ENCODE measurements at places on chromosomes 3 and 15. TPM values are rescaled to one million over a fixed set of nuclear protein-coding genes. Genes with fewer than 3 reads are reported as not detected.
A peak's percentile ranks its signal among the peaks of the same experiment; 100 is the strongest.

The ITGA11 gene
- 2.5 TPM for total RNA-seq

GRCh38 chr3:197007296-197007940, 22.2 kb downstream of the MELTF start:
- peaks cover 11% of the 10 kb centered on the region for H3K4me1 ChIP-seq
- H3K4me3 ChIP-seq, result no peak overlapping the region
- no peak for DNase-seq

The EPM2AIP1 gene
- total RNA-seq, result 7.5 TPM

GRCh38 chr3:179615458-179616173, 11.0 kb downstream of the NDUFB5 start:
- H3K36me3 ChIP-seq, result peaks cover 42% of the 10 kb centered on the region
- H3K4me1 ChIP-seq, result no peaks in the 10 kb centered on the region
- no peak overlapping the region for H3K4me3 ChIP-seq
- no peak overlapping the region for H3K27ac ChIP-seq
- DNase-seq, result no peak

- no peaks in the 10 kb centered on the region for H3K27me3 ChIP-seq
- H3K27ac ChIP-seq, result no peak overlapping the region
- H3K4me3 ChIP-seq, result no peak overlapping the region
- DNase-seq, result no peak
Measured at GRCh38 chr3:11565072-11565471, 78.6 kb downstream of the VGLL4 start.

- no peaks in the 10 kb centered on the region for H3K36me3 ChIP-seq
- no peak overlapping the region for H3K27ac ChIP-seq
- no peak for DNase-seq
- no peaks in the 10 kb centered on the region for H3K27me3 ChIP-seq
- H3K4me3 ChIP-seq, result no peak overlapping the region
Measured at GRCh38 chr3:107942244-107942643, 148.6 kb downstream of the CD47 start.

GRCh38 chr15:82788496-82788895, 17.4 kb downstream of the FSD2 start:
- no peak overlapping the region for H3K4me3 ChIP-seq
- no peaks in the 10 kb centered on the region for H3K4me1 ChIP-seq
- no peak for DNase-seq
- no peaks in the 10 kb centered on the region for H3K36me3 ChIP-seq
- no peaks in the 10 kb centered on the region for H3K27me3 ChIP-seq

- H3K4me3 ChIP-seq, result no peak overlapping the region
- no peaks in the 10 kb centered on the region for H3K4me1 ChIP-seq
- H3K27me3 ChIP-seq, result no peaks in the 10 kb centered on the region
- no peak for DNase-seq
- no peak overlapping the region for H3K27ac ChIP-seq
Measured at GRCh38 chr3:101195951-101196713, 124.2 kb downstream of the IMPG2 start.

- no peaks in the 10 kb centered on the region for H3K27me3 ChIP-seq
- H3K27ac ChIP-seq, result no peak overlapping the region
- H3K4me3 ChIP-seq, result no peak overlapping the region
- no peak for DNase-seq
Measured at GRCh38 chr3:186094271-186094670, 14.6 kb downstream of the ETV5 start.

GRCh38 chr15:80615783-80616391, 79.2 kb upstream of the ABHD17C start:
- no peak overlapping the region for H3K4me3 ChIP-seq
- no peaks in the 10 kb centered on the region for H3K27me3 ChIP-seq
- no peaks in the 10 kb centered on the region for H3K36me3 ChIP-seq
- no peaks in the 10 kb centered on the region for H3K4me1 ChIP-seq
- peak; percentile 31 for DNase-seq
- no peak overlapping the region for H3K27ac ChIP-seq

The CDHR4 gene
- total RNA-seq, result not detected

- H3K4me3 ChIP-seq, result no peak overlapping the region
- no peaks in the 10 kb centered on the region for H3K27me3 ChIP-seq
- H3K36me3 ChIP-seq, result no peaks in the 10 kb centered on the region
- no peak for DNase-seq
- H3K4me1 ChIP-seq, result no peaks in the 10 kb centered on the region
Measured at GRCh38 chr15:66587749-66588148, 22.0 kb upstream of the LCTL start.

The CFAP161 gene
- not detected for total RNA-seq

DNA sequence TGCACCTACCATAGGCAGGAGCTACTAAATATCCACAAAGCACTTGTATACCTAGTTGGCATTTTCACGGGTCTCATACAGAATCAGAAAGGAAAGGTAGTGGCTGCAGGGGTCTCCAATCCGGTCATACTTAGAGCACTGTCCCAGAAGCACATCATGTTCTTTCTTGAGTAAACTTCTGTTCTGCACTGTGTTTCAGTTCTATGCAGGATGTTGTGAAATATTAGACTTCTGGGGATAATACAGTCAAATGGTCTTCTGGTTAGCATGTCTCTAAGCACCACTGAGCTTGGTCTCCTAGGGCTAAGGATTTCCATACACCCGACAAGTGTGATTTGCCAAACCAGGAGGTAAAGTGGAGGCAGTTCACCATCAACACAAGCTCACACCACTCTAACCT, 27.9 kb downstream of the MINDY4B start:
- no peaks in the 10 kb centered on the region for H3K4me1 ChIP-seq
- no peaks in the 10 kb centered on the region for H3K36me3 ChIP-seq
- no peaks in the 10 kb centered on the region for H3K27me3 ChIP-seq
- H3K27ac ChIP-seq, result no peak overlapping the region
- no peak overlapping the region for H3K4me3 ChIP-seq

DNA sequence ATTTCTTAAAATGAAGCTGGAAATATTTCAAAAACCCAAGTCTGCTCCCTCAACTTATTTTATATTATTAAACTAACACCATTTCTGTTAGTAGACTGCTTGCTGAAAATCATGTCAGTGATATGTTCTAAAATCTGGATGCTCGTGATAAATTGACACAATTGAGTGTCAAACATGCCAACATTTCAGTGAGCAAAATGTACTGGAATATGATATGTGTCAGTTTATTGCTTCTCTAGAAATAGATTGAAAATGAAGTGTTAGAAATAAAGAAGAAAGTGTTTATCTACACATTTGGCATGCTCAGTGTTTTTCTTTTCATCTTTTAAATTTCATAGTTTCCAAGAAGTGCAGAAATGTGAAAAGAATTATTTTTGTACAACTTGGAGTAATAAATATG, 624.6 kb downstream of the SI start:
- H3K4me1 ChIP-seq, result no peaks in the 10 kb centered on the region
- no peak overlapping the region for H3K27ac ChIP-seq
- no peaks in the 10 kb centered on the region for H3K27me3 ChIP-seq
- H3K4me3 ChIP-seq, result no peak overlapping the region

- no peaks in the 10 kb centered on the region for H3K27me3 ChIP-seq
- H3K27ac ChIP-seq, result no peak overlapping the region
- H3K36me3 ChIP-seq, result no peaks in the 10 kb centered on the region
- no peaks in the 10 kb centered on the region for H3K4me1 ChIP-seq
Measured at GRCh38 chr3:77078279-77078678, 38.4 kb downstream of the ROBO2 start.

DNA sequence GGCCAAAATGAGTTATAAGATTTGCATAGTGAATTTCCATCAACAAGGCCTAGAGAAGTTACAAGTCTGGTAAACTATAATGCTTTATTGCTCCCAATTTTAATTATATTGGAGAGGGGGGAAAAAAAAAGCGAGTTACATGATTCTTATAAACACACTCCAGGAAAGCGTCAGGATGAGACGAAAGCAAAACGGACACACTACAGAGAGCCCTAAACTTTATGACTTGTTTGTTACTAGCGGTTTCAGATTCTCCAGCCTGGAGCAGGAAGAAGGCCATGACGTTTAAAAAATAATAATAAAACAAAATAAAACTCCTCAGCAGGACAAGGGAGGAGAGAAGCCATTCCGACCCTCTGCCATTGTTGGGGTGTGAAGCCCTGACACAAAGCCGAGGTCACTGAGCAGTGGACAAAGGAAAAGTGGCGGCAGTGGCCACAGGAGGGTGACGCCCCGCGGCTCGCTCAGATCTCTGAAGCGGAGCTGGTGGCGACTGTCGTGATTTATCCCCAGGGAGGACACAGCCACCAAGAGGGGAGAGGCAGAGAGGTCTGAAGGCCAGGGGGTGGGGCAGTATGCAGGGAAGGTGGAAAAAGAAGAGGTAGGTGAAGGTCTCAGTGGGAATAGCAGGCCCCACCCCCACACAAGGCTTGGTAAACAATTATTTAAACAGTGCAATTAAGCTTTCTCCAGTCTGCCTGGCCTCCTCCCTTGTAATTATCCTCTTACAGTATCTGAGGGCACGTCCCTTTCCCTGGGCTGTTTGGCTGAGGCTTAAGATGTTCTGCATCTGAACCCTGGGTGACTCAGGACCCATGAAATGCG, 45.3 kb downstream of the ADAMTS9 start:
- H3K4me3 ChIP-seq, result no peak overlapping the region
- H3K27me3 ChIP-seq, result no peaks in the 10 kb centered on the region
- peak overlapping the region; percentile 68 for H3K27ac ChIP-seq
- no peaks in the 10 kb centered on the region for H3K36me3 ChIP-seq

GRCh38 chr15:55179141-55179540, 17.6 kb downstream of the RSL24D1 start:
- no peak for DNase-seq
- H3K27ac ChIP-seq, result no peak overlapping the region
- no peaks in the 10 kb centered on the region for H3K27me3 ChIP-seq

GRCh38 chr15:98955961-98956723, 51.5 kb downstream of the PGPEP1L start:
- peak overlapping the region; percentile 74 for H3K27ac ChIP-seq
- H3K36me3 ChIP-seq, result no peaks in the 10 kb centered on the region
- no peak overlapping the region for H3K4me3 ChIP-seq
- no peaks in the 10 kb centered on the region for H3K4me1 ChIP-seq
- peak; percentile 31 for DNase-seq

The ZNF502 gene
- total RNA-seq, result 3.8 TPM

GRCh38 chr3:25465266-25465860, 37.3 kb downstream of the RARB start:
- no peaks in the 10 kb centered on the region for H3K4me1 ChIP-seq
- H3K27ac ChIP-seq, result no peak overlapping the region
- H3K36me3 ChIP-seq, result no peaks in the 10 kb centered on the region
- H3K27me3 ChIP-seq, result no peaks in the 10 kb centered on the region

DNA sequence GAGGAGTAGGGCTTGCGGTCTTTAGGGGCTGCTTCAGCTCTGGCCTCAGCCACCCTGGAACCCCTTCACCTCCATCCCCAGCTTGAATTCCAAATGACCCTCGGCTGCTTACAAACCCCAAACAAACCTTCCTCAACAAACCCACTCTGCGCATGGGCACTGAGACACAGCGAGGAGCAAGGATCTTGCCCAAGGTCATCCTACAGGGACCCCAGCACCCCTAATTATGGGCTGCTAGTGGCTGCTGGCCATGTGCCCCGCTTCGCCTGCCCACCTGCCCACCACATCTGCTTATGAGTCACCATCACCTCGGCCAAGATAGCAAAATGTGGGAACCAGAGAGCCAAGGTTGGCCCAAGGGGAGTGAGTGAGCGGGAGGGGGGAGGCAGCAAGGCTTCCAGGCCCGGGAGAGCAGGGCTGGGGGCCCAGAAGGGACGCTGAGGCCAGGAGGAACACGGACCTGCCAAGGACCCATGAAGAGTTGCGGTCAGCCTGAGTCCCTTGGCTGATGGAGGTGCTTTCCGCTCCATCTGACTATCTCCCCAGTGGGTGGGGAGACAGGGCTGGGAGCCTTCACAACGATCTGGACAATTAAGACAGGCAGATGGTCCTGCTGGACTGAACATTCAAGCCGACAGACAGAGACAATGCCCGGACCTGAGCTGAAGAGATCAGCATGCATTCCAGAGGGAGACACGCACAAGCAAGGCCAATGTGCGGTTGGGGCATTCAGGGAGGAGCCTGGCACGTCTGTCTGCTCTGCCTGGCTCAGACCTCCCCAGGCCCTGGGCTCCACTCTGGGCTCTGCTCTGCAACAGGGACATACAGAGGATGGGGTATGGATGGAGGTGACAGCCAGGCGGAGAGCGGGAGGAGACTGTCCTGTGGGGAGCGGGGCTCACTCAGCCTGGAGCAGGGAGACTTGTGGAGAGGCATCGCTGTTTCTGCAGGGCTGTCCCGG, 10.8 kb upstream of the GRIP2 start:
- no peaks in the 10 kb centered on the region for H3K27me3 ChIP-seq
- no peak for DNase-seq
- H3K4me3 ChIP-seq, result no peak overlapping the region
- no peaks in the 10 kb centered on the region for H3K4me1 ChIP-seq
- no peaks in the 10 kb centered on the region for H3K36me3 ChIP-seq
- H3K27ac ChIP-seq, result no peak overlapping the region

- H3K27ac ChIP-seq, result no peak overlapping the region
- DNase-seq, result no peak
- H3K4me3 ChIP-seq, result no peak overlapping the region
- H3K36me3 ChIP-seq, result no peaks in the 10 kb centered on the region
Measured at GRCh38 chr3:22117751-22118346, 366.8 kb upstream of the ZNF385D start.

GRCh38 chr3:189787632-189788031, 156.4 kb downstream of the TP63 start:
- H3K4me1 ChIP-seq, result no peaks in the 10 kb centered on the region
- no peak overlapping the region for H3K4me3 ChIP-seq
- no peaks in the 10 kb centered on the region for H3K27me3 ChIP-seq
- H3K36me3 ChIP-seq, result no peaks in the 10 kb centered on the region
- no peak for DNase-seq

The TMC3 gene
- not detected for total RNA-seq

DNA sequence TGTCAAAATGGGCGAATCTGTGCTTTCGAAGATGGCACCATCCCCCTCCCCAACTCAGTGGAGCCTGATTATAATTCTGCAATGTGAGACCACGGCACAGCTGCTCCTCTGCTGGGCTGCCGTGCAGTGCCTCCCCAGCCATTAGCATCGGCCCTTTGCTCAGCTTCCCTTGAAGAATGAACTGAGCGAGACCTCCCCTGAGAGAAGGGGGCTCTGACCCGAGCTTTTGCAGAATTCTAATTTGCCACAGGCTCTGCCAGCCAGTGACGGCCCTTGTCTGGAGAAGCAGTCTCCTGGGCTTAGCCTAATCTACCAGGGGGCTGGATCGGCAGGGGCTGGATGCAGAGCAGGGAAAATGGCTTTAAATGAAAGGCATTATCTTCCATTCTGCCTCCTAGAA, 57.2 kb downstream of the GLDN start:
- H3K27me3 ChIP-seq, result no peaks in the 10 kb centered on the region
- no peaks in the 10 kb centered on the region for H3K36me3 ChIP-seq
- H3K27ac ChIP-seq, result no peak overlapping the region
- no peak overlapping the region for H3K4me3 ChIP-seq
- no peak for DNase-seq
- no peaks in the 10 kb centered on the region for H3K4me1 ChIP-seq

GRCh38 chr3:133939463-133939835, 43.8 kb upstream of the RAB6B start:
- no peak overlapping the region for H3K27ac ChIP-seq
- H3K36me3 ChIP-seq, result no peaks in the 10 kb centered on the region
